Activated CD4-positive, alpha-beta T cell treated with anti-CD3 and anti-CD28 coated beads, Interleukin-2, amount 50 U/mL, for 1 hour (primary cell): ENCODE measurements at places on chromosomes 16 and 17.
A peak's percentile ranks its signal among the peaks of the same experiment; 100 is the strongest.

DNA sequence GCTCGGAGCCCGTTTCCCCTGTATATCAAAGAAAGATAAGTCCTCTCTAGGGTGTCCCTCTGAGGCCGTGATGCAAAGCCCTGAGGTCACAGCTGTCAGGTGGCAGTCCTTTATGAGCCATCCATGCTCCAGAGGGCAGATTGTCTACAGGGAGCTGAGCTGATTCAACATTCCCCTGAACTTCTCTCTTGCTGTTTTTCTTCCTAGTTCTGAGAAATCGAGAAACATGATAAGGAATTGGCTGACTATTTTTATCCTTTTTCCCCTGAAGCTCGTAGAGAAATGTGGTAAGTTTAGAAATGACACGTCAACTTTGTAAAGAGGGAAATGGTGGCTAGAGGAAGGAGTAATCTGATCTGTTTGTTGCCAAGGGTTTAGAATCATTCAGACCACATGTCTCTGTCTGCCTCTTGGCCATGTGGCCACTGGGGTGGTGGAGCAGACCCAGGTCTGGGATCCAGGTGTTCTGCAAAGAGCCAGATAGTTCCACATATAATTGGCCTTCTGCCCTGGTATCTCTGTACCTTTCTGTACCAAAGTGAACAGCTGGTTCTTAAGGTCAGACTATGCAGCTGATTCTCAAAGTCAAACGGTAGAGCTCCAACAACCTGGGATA is 3.5 kb downstream of the CTNS start:
- DNase-seq = no peak

DNA sequence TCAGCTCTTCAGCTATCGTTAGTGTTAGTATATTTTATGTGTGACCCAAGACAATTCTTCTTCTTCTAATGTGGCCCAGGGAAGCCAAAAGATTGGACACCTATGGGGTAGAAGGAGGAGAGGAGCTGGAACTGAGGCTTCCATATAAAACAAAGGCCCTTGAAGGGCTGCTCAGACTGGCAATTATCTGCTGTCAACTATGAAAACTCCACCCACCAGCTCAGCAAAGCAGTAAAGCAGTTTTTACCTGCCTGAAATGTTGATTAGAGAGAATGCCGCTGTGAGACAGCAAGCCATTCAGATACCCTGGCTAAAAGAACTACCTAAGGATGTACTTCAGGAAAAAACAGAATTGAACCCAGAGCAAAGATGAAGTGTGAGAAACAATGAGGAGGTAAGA is 45.9 kb upstream of the GNAO1 start:
- DNase-seq = no peak

GRCh38 chr17:81252987-81253329 is 13.8 kb downstream of the NDUFAF8 start:
- DNase-seq = no peak

DNA sequence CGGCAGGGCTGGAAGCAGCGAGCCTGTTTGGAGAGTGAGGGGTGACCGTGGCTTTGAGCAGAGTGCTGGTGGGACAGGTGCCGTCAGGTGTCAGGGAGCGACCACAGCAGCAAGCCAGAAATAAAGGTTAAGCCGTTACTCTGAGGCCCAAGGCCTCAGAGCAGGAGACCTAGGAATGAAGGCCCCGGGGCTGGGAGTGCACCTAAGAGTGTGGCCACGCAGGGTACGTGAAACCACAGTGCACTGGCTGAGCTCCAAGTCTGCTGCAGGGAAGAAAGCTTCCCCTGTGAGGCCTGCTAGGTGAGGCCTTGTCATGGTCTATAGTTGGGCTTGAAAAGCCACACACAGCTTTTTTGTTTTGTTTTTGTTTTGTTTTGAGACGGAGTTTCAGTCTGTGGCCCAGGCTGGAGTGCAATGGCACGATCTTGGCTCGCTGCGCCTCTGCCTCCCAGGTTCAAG is 8.7 kb downstream of the CLUAP1 start:
- peak; percentile 78 for DNase-seq

DNA sequence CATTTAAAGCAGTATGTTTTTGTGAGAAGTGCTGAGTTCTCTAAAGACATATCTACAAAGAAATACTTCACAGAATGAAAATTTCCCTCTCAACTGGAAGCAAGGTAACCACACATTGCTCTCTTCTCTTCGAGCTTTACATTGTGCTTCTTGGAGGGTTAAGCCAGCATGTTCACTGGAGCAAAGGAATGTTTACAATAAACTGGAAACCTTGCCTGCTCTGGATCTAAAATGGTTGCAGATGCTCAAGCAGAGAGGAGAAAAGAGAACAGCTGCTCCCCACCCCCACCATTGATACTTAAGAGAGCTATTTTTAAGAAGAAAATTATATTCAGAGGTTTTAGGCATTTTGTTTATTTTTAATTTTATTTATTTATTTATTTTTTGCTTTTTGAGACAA is 213.1 kb downstream of the CEP112 start:
- DNase-seq = no peak

DNA sequence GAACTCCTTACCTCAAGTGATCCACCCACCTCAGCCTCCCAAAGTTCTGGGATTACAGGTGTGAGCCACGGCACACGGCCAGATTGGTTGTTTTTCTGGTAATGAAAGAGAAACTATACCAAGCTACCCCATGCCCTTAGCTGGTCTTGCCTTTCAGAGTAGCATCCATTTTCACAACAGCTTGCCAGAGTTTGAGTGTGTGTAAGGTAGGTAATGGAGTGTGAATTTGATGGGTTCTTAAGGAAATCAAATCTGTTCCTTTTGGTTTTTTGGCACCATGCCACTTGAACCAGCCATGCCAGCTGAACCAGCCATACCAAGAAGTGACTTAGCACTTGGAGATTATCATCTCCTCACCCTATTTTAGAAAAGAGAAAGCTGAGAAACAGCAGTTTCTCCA is 5.1 kb downstream of the CALCOCO2 start:
- no peak for DNase-seq

- no peak for DNase-seq
Observed at GRCh38 chr16:14502256-14502875, 127.7 kb downstream of the PARN start.

DNA sequence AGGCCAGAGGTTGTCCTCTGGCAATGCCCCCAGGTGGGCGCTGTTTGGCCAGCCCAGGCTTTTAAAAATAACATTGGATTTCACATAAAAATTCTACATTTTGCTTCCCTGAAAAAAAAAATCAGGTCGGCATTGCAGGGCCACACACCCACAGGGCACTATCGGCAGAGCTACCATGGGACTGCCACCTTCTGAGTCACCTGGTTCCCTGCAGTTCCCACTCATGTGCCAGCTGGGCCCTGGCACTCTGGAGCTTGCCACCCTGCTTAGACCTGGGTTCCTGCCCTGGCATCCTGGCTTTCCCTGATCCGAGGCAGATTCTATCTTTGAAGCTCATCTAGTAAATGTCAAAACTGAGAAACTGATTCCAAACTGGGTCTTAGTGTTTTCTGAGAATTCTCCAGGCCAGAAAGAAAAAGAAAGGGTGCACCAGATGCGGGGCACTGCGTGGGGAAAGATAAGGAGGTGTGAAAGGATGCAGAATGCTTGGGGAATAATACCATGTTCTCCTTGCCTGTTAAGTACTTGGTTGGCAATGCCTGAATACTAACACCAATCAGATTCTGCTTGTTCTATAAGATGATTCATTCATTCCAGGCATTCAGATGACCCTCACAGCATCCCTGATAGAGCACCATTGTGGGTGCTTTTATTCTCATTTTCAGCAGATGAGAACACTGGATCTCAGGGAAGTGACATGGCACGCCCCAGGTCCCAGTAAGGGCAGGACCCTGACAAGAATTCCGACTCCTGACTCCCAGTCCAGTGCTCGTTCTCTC is 51.8 kb downstream of the RAI1 start:
- no peak for DNase-seq

DNA sequence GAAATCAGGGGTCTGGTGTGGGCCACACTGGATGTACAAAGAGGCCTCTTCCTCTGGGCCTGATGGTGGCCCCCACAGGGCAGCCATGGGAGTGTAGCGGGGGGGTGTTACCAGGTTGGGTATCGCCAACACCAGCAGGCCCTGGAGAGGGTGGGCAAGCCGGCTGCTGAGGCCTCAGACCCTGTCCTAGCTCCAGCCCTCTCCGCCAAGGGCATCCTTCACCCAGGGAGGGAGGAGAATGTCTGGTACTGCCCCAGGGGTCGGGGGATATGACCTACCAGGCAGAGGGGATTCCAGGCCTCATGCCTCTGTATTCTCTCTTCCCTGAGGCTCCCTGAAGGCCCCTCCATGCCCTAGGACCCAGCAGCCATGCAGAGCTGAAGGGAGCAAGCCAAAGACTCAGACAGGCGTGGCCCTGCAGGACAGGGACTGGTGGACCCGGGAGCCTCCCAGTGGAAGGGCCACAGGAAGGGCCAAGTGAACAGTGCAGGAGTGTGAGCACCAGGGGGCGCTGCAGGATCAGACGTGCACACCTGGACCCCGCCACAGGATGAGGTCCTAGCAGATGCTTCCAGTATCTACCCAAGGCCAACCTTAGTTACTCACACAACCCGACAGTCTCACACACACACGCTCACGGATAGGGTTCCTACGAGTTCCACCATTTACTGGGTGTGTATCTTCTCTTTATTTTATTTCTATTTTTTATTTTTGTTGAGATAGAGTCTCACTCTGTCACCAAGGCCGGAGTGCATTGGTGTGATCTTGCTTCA is 10.9 kb upstream of the CES4A start:
- DNase-seq = peak; percentile 91

DNA sequence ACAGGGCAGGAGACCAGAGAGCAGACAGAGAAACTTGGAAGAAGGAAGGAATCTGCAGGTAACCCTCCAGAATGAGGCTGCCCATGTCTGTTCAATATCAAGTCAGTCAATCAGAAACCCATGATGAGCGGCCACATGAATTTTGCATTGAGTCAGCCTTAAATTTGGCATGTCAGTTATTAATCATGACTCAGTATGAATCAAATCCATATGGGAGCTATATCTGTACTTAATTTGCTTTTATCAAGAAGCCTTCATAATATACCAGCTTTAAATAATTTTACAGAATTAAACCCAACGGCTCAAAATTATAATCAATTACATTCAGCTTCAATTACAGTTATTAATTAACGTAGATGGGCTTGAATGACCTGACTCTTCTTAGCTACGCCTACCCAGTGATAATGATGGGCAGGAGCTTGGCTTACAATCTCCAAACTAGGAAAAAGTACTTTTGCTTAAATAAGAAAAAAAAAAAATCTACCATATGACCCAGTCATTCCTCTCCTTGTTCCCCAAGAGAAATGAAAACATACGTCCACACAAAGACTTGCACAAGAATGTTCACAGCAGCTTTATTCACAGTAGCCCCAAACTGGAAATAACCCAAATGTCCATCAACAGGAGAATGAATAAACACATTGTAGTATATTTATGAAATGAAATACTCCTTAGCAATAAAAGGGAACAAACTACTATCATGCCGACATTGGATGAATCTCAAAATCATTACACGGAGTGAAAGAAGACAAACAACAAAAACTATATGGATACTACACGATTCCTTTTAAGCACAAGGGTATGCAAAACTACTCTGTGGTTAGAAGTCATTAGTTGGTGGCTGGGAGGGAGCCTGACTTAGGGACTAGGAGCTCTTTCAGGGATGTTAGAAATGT is 48.6 kb downstream of the SLC39A11 start:
- DNase-seq = no peak

DNA sequence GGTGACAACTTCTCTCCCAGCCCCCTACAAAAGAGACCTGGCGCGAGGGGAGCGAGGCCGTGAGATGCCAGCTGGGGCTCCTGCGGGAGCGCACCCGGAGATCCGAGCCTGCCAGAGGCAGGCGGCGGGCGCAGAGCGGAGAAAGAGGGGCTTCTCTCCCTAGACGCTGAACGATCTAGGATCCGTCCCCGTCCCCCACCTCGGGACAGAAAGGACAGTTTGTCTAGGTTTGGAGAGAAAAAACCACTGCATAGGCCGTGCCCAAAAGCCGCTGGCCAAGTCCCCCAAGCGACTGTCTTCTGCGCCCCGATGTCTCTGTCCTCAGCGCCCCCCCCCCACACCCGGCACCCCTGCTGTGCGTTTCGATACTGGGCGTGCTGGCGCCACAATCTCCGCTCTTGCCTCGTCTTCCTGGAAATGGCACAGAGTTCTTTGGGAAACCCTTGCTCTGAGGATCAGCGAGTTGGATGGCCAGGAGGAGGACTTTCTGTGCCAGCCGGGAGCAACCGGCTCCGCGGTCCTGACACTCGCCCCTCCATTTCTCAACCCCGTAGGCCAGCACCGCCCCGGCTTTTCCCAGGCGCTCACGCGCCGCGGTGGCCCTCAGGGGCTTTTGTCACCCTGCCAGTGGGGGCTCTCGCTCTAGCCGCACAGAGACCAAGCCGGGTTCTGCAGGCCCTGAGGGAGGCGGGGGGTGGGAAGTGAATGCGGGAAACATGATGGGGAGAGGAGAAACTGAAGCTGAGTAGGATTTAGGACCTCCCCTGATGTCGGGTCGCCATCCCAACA is 1.0 kb downstream of the SSTR2 start:
- no peak for DNase-seq

- no peak for DNase-seq
Observed at GRCh38 chr17:46795379-46795952, 23.0 kb downstream of the WNT3 start.

DNA sequence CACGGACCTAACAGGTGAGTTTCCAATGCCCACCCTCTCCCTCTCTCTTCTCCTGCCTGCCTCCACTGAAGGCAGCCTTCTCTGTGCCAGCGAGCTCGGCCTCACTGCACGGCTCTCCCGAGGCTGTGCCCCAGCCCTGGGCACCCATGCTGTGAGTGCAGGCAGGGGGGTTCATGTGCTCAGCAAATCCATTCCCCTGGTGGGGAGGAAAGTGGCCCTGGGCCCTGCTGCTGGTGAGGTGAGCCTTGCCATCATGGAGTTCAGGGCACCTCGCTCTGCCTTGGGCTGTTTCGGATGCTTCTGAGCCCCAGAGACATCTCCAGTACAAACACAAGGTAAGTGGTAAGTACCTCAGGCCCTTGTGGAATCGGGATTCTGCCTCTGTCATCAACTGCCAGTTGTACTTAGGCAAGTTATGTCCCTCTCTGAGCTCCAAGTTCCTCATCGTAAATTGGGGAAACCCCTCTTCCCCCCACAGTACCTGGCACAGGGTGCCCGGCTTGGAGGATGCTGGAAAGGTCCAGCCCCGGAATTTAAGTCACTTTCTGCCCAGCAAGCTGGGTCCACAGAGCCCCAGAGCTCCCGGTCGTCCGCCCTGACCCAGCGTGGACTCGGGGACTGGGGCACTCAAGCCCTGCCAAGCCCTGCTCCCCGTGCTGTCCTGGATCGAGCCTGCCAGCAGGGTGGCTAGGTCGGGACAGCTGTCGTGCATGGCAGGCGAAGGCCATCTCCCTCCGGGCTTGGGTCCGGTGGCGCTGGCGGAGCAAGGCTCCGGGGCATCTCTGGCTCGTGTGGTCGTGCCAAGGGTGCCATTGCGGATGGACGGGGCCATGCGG is 684 bp upstream of the NUDT16L1 start:
- no peak for DNase-seq
